Spinal cord (tissue), 10 donors: ENCODE measurements at places on chromosomes 5 and 9. TPM values are rescaled to one million over a fixed set of nuclear protein-coding genes. Genes with fewer than 3 reads are reported as not detected.

PIGO gene
- polyA plus RNA-seq: 28.1 TPM

SLC6A18 gene
- polyA plus RNA-seq: not detected

FOXE1 gene
- not detected for polyA plus RNA-seq

C5orf34 gene
- polyA plus RNA-seq: 4.5 TPM

CDX1 gene
- not detected for polyA plus RNA-seq

PLPP1 gene
- 58.0 TPM for polyA plus RNA-seq

CCNO gene
- polyA plus RNA-seq: 0.35 TPM

PCDHGA11 gene
- polyA plus RNA-seq: 16.1 TPM

OR5C1 gene
- not detected for polyA plus RNA-seq

CCNJL gene
- polyA plus RNA-seq: 7.9 TPM

DOLK gene
- polyA plus RNA-seq: 20.1 TPM

DBH gene
- polyA plus RNA-seq: 1.3 TPM

KCNV2 gene
- 0.57 TPM for polyA plus RNA-seq

MYMK gene
- not detected for polyA plus RNA-seq

BRD9 gene
- 49.2 TPM for polyA plus RNA-seq

TRIM14 gene
- polyA plus RNA-seq: 5.9 TPM

CERCAM gene
- 74.1 TPM for polyA plus RNA-seq

GRIA1 gene
- 48.8 TPM for polyA plus RNA-seq

COL5A1 gene
- 38.2 TPM for polyA plus RNA-seq

RNF183 gene
- 0.12 TPM for polyA plus RNA-seq

WDR31 gene
- 3.6 TPM for polyA plus RNA-seq

DMRT3 gene
- polyA plus RNA-seq: 1.0 TPM

SCGB3A1 gene
- polyA plus RNA-seq: not detected

AQP3 gene
- 1.6 TPM for polyA plus RNA-seq

GARIN3 gene
- not detected for polyA plus RNA-seq

CAMK2A gene
- polyA plus RNA-seq: 26.8 TPM

OR1Q1 gene
- not detected for polyA plus RNA-seq

IFNB1 gene
- not detected for polyA plus RNA-seq

TRIP13 gene
- 9.8 TPM for polyA plus RNA-seq

INSL6 gene
- 0.55 TPM for polyA plus RNA-seq

TMEM203 gene
- 50.7 TPM for polyA plus RNA-seq

GABRA1 gene
- polyA plus RNA-seq: 12.9 TPM

TSLP gene
- polyA plus RNA-seq: 0.14 TPM

PCDHAC1 gene
- 3.8 TPM for polyA plus RNA-seq

NEUROG1 gene
- polyA plus RNA-seq: not detected

PCDHGA4 gene
- polyA plus RNA-seq: 9.5 TPM
